ENCODE measurements at places on chromosomes 6 and 20.

- DNase-seq: no peak
These were observed at the start of gene RIPPLY2 for GRCh38 chr6:83853178-83854000. Gene RIPPLY2 (plus strand): TSS chr6:83853360. CDS start chr6:83853417, 57 bp downstream.

DNA sequence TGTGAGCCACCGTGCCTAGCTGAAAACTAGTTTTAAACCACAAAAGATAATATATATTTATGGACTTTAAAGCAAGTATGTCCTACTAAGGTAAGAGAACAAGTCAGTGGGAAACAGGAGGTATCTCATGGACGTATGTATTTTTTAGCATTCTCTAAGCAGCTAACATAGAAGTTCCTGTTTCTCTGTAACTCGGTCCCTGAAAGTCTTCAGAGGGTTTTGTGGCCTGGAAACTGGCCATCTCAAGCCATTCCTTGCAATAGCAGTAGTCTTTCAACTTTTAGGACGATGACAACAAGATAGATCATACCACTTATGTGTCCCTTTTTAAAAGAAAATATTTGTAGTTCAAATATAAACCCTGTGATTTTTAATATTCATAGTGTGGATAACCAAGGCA is 95.6 kb upstream of the RALGAPA2 start:
- DNase-seq: no peak

GRCh38 chr6:134590449-134590848 is 272.5 kb upstream of the SGK1 start:
- no peak for DNase-seq

DNA sequence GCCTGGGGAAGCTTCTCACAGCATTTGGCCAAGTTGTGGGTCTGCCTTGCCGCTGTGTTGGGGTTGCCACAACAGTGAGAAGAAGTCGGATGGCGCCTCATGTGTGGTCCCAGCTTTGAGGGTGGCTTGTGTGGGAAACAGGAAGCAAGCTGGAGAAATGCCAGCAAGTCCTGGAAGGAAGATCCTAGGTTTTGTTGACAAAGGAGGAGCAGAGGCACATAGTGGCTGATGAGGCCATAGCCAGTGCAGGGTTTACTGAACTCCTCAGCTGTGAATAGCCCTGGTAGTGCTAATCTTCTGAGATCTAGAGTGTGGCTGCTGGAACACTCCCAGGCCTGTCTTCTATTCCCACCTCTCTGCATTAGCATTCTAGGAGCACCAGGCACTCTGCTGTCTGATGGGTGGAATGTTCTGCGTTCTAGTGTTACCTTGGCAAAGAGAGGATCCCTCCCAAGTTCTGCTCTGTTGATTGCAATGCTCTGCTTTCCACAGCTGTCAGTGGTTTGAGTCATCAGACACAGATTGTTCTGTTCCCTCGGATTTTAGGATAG is 25.2 kb downstream of the SNPH start:
- no peak for DNase-seq

DNA sequence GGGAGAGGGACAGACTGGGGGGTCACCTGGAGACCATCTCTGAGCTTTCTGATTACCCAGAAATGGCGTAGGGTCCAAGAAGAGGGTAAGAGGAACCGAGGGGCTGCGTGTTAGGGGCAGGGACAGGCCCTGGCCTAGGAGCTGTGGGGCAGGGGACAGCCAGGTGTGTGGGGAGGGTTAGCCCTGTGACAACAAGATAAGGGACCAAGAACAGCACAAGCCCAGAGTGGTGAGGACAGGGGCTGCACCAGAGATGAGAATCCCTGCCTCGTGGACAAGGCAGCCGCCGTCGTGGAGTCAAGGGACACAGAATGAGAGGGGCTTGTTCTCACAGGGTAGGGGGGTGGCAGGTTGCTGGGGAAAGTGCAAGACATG is 449 bp upstream of the AVP start:
- DNase-seq: no peak

DNA sequence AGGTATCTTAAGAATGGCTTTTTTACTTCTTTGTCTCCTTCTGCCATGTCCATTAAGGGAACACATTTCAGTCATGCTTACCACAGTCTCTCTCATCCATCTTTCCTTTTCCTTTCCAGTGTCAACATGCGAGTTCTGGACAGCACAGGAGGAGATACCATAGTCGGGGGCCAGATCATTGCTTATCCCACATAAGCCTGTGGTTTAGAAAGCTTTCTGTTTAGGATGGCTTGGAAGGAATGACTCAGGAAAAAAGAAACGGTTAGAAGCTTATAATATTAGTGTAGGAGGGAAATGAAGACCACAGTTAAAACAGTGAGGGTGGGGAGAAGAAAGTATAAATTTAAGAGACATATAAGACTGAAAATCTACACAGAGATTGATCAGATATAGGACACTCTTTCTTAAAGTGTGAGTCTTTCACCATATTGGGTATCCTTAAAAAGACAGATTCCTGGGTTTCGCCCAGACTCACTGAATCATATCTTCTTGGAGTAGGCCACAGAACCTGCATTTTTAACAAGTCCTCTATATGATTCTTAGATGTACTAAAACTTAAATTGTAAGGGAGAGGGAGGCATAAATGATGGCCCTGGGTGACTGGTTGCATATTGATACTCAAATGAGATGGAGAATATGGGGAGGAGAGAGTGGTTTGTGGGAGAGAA is 36.1 kb downstream of the DSE start:
- DNase-seq: no peak

DNA sequence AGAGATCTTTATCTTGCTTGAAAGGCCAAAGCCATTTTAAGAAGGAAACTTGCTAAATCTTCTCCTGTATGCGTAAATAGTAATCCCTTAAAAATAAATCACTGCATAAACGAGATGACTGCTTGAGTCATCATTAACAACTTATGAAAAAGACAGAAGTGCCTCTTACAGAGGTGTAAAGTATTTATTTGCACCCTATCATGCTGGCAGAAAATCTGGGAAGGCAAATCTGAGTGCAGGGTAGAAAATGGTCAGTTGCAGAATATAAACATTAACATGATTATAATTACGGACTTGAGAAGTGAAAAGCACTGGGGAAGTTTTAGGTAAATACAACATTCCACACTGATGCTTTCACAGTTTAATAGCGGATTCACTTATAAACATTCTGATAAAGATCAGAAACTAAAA is 67.5 kb upstream of the FBXO30 start:
- no peak for DNase-seq

DNA sequence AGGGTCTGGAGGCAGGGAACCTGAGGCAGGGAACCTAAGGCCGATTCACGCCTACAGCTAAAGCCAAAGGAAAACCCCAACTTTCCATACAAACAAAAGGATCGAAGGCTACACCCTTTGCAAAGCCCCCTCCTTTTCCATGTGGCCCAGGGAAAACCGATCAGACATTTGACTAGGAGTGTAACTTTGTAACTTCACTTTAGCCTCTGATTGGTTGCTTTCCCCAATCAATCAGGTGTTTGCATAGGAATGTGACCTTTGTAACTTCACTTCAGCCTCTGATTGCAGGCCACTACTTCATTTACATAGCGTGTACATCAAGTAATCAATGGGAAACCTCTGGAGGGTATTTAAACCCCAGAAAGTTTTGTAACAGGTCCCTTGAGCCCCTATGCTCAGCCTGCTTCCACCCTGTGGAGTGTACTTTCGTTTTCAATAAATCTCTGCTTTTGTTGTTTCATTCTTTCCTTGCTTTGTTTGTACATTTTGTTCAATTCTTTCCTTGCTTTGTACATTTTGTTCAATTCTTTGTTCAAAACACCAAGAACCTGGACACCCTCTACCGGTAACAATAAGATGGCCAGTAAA is 43.3 kb downstream of the CHD6 start:
- DNase-seq: no peak

GRCh38 chr6:108884211-108885059 is 36.2 kb downstream of the ARMC2 start:
- DNase-seq: no peak

DNA sequence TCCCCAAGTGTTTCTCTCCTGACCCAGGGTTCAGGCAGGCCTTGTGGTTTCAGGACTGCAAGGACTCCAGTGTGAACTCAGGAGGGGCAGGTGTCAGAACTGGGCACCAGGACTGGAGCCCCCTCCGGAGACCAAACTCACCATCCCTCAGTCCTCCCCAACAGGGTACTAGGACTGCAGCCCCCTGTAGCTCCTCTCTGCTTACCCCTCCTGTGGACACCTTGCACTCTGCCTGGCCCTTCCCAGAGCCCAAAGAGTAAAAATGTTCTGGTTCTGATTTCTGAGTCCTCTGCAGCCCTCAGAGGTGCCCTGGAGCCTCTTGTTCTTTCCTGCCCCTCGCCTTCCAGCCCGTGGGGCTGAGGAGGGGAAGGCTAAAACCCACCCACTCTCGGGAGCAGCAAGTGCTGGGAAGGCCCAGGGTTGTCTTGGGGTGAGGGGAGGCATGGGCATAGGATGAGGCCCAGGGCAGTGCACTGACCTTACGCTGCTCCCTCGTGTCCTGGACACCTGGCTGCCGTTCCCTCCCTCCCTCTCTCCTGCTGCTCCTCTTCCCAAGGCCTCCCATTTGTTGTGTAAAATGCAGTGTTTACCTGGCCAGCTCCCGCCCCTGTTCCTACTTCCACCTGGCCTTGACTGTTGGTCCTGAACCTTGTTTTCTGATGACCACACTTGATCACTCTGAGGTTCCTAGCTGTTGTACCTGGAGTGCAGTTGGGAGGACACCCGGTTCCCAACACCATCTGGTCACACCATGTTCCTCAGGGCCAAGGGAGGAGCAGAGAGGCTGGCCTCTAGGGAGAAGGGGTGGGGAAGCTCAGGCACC is 9.9 kb downstream of the CNPY3 start:
- DNase-seq: no peak

DNA sequence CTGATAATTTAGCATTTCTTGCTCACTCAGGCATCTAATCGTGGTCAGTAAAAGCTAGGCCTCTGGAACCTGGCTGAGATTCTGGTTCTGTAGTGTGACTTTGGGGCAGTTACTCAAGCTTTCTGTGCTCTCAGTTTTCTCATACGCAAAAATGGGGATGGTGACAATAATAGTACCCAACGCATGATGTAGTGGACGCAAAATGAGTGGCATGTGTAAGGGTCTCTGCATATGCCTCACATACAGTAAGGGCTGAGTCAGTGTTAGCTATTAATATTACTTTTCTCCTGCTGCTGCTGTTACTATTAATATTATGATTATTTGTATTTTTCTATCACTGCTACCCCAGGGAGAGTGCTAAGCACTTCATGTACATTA is 686 bp downstream of the GINS1 start:
- DNase-seq: no peak

DNA sequence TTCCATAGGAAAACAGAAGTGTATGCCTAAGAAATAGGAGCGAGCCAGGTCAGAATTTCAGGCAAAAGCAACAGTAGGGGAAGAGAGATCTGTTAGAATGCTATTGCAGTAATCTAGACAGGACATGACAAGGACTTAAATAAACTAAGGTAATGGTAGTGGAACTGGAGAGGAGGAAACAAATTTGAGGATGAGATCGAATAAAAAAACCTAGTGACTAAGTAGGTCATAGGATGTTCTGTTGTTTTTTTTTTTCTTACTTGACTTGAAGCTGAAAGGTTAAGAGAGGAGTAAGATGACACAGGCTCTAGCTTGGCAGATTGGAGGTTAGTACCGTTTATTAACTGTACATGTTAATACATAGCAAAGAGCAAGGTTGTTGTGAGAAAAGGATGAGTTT is 28.6 kb downstream of the ORC3 start:
- DNase-seq: no peak

- no peak for DNase-seq
These were observed 1016.4 kb downstream of the KIF16B start for GRCh38 chr20:15556869-15557268.

GRCh38 chr6:55019591-55019990 is 154.7 kb upstream of the HCRTR2 start:
- DNase-seq: no peak

DNA sequence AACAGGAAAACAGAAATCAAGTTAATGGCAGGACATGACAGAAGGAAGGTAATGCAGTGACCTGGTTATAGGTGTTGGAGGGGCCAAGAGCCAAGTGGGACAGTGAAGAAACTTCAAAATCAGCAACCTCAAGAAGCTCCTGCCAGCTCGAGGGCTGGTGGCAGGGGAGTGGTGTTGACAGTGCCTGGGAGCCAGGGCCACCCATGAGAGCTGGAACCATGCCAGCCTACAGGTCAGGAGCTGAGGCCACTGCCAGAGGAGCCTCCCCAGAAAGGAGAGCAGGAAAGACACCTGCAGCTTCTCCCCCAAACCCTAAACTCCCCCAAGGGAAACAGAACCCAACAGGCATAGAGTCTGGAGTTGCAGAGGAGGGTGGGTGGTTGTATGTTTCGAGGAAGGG is 262.1 kb downstream of the LRFN2 start:
- DNase-seq: no peak

GRCh38 chr20:37200376-37200775 is 21.0 kb upstream of the MROH8 start:
- no peak for DNase-seq

Data from inflammatory macrophage (primary cell).